ENCODE measurements at places on chromosomes 4 and X.

DNA sequence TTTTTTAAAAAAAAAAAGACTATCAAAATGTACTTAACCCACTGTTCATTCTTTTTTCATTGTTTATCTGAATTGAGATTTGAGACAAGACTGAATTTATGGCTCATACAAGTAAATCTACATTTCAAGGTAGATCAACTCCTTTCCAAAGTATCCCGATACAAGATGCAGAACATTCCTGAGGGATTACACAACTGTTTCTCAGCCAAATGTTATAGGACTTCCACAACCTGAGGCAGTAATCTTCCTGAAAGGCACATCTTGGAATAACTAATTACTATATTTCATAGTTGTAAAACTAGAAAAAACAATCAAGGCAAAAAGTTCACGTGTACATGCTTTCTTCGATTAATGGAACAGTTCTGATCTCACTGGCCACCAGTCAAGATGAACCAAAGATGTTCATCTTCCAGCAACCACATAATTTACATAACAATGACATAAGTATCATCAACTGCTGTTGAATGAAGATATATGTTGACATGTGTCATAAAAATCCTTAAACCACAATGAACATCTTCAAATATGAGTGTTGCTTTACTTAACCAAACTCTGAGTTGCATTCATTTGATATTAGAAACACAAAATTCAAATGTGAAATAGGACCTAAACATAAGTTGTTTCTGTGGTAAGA lies 225.2 kb upstream of the DKK2 start:
- DNase-seq: no peak

DNA sequence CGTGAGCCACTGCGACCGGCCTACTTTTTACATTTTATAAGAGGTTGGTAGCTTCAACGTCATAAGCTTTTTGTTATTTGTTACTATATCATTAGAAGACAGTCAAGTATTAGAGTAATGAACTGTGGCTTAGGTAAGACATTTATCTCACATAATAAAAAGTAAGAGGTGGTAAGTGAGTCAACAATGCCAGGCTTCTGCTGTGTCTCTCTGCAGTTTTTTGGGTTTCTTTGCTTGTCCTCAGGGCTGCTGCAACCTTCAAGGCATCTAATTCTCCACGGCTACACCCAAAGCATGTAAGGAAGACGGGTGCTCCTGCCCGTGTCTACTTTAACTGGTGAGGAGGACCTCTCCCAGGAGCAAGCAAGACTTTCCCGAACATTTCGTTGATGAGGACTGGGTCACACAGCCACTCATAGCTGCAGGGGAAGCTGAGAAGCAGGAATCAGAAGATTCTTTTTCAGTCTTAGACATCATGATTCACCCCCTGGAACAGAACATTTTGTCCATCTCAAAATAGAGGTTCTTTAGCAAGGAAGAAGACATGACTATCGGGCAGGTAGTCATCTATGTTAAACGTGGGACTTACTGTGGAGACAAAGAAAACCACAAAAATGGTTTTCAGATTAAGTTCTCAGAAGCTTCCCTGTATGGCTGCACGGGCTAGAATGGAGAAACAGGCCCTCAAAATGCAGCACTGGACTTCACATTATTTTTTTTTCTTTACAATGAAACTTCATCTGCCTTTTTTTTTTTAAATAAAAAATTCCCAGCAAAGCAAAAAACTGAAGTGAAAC lies 13.0 kb upstream of the RHOH start:
- peak; percentile 7 for DNase-seq

DNA sequence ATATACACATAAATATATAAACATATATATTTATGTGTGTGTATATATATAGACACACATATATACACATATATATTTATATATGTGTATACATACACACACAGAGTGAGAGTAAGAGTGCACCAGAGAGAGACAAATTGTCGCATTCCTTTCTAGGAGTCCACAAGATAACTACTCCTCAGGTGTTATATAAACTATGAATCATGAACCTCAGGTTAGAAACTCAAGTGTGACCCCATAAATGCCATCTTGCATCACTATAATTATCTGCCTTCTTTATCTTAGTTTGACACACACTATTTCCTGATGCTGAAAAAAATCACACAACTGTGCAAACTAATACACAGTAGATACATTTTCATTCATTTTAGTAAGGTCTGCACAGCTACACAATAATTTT lies 135.2 kb downstream of the PPARGC1A start:
- no peak for DNase-seq

GRCh38 chrX:135974279-135974856 lies 580 bp upstream of the MMGT1 start:
- DNase-seq: peak; percentile 76

DNA sequence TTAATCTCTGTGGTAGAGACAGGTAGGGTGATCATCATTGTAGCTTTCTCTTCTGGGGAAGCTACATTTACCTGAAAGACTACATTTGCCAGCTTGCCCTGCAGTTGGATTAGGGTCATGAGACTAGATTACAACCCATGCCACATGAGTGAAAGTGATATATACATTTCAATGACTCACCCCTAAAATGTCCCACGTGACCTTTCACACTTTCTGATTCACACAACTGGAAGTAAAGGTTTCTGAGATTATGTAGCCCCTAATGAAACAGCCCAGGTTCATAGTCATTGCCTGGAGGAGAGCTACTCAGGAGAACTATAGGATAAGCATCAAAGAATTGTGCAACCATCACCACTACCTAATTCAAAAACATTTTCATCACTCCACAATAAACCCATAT lies 17.8 kb downstream of the PDCL2 start:
- no peak for DNase-seq

GRCh38 chr4:82715731-82716617 lies 82.6 kb downstream of the SCD5 start:
- no peak for DNase-seq

- DNase-seq: no peak
Measured at GRCh38 chrX:56986138-56986537, 9.2 kb downstream of the SPIN3 start.

- peak; percentile 88 for DNase-seq
Measured at GRCh38 chrX:38879631-38880220, 78.5 kb downstream of the MID1IP1 start.

DNA sequence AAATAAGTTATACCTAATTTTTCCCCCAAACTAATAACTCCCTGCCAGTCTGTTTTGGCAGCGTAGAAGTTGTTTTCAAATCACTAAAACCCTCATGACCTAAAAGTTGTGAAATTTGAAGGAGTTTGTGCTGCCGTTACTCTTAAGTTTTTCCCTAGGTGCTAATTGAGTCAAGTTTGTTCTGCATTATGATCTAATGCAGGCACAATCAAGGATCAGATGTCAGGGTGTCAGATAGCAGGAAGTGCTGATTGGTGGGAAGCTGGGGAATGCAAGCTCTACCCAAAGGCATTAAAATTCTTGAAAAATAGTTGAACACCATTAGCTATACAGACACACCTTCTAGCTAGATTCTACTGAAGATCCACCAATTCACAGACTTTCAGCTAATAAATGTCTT lies 51.9 kb downstream of the ARX start:
- no peak for DNase-seq

GRCh38 chrX:56233682-56234081 lies 1.5 kb downstream of the KLF8 start:
- DNase-seq: no peak

- DNase-seq: no peak
Measured at GRCh38 chr4:137693641-137694040, 161.3 kb upstream of the PCDH18 start.

DNA sequence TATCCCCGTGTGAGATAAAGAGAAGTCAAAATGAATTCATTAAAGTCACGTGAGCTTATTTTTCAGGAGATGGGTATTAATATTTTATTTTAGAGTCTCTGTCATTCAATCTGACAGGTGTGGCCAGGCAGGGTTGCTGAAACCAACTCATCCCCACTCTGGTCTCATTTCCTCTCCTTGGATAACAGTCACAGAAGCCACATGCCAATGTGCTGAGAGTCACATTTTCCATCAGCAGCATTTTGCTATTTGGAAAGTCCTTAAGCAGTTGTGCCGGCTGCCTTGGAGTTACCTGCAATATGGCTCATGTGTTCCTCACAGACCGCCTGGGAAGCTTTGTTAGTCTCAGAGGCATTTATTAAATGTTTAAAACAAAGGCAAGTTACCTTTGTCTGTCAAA lies 302.3 kb downstream of the DCHS2 start:
- no peak for DNase-seq
